Hematopoietic multipotent progenitor cell (in vitro differentiated cells): ENCODE measurements at places on chromosomes 16 and 17.
A peak's percentile ranks its signal among the peaks of the same experiment; 100 is the strongest.

DNA sequence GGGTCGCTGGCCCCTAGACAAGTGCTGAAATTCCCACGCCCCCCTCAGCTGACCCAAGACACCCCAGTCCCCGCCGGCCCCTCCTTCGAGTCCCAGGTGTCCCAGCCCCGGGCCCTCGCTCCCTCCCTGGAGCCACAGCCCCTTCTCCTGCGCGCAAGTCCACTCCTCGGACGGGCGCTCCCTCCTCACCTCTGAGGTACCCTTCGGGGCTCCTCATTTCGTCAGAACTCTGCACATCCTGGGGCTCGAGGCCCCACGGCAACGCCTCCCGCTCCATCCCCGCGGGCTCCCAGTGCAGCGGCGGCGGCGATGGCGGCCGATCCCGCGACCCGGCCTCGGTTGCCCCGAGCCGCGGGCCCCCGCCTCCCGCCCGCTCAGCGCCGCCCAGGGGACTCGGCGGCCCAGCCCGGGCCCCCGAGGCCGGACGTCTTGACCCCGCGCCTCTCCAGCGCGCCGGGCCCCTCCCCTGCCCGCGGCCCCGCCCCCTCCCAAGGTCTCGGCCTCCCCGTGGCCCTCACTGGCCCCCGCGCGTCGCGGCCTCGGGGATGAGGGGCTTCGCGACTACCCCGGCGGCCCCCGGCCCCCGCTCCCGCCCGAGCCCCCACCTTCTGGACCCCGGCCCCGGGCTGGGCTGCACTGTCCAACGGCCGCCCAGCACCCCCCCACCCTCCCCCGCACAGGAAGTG is at the start of gene ZNF768:
Gene ZNF768 (minus strand): TSS at position 430 of the 686 bp plus-strand sequence. CDS start 153 bp downstream, at position 277.
- peak; percentile 62 for DNase-seq

DNA sequence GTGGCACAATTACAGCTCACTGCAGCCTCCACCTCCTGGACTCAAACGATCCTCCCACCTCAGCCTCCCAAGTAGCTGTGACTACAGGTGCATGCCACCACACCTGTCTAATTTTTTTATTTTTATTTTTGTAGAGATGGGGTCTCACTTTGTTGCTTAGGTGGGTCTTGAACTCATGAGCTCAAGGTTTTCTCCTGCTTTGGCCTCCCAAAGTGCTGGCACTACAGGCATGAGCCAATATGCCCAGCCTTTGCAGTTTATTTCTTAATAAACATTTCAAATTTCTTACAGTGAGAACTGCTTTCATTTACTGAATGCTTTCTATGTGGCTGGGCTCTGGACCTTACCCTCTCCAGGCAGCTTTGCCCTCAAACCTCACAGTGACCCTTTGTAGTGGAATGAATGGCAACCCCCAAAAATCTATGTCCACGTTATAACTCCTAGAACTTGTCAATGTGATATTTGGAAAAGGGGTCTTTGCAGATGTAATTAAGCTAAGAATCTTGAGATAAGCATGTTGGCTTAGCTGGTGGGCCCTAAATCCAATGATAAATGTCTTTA is 1.6 kb upstream of the TNP2 start:
- no peak for DNase-seq

- DNase-seq = no peak
Observed at GRCh38 chr16:35585411-35585810, 2126.0 kb downstream of the TP53TG3F start.

DNA sequence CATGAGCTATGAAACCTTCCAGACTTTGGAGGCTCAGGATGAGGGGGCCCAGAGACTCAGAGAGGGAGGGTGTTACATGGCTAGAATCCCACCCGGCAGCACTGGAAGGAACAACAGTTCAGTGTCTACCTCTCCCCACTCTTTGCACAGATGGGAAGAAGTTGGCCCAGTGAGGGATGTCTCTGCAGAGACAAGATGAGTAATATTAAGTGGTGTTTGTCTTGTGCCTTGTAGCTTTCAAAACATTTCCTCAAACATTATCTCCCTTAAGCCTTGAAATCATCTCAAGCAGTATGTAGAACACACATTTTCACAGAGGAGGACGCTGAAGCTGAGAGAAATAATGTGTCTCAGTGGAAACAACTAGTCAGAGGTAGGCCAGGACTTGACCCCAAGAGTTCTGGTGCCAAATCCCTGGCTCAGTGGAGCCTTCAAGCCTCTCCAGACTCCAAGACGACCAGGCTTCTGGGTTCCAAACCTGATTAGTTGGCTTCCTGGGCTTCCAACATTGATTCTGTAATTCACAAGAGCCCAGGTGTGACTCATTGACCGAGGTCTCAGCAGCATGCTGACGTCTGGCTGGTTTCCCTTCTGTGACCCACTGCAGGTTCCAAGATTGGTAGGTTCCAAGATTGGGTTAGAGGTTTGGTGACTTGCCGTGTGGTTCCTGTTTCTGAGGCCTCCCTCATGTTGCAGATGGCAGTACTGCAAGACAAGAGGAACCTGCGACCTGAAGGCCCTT is 7.4 kb downstream of the RNF112 start:
- DNase-seq = peak; percentile 73
